Mesothelial cell of epicardium (in vitro differentiated cells): ENCODE measurements at places on chromosomes 6 and 20. TPM values are rescaled to one million over a fixed set of nuclear protein-coding genes. Genes with fewer than 3 reads are reported as not detected.
A peak's percentile ranks its signal among the peaks of the same experiment; 100 is the strongest.

DNA sequence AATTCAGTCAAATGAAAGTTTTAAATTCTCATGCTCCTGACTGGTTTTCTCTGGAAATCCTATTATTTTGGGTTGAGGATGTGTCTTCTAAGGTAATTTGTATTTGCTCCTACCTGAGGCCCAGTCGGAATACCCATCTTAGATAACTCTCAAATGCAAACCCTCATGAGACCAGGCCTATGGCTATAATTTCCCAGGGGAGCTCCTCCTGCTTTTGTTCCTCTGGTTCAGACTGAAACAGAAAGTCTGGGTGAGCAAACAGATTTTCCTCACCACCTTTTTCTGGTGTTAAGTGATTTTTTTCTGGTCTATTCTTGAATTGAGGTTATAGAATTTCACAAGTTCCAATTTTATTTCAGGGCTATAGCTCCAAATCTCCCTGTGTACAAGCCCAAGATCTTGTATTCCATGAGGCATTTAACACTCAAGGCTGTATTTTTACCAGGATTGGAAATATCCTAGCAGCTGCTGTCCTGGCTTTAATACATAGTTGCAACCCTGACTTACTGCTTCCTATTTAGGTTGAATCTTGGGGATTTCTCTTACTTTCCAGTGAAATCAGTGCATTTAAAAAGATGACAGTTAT, 169.1 kb upstream of the PTCHD4 start:
- H3K4me3 ChIP-seq, result no peak overlapping the region
- DNase-seq, result no peak
- peaks cover 2% of the 10 kb centered on the region for H3K36me3 ChIP-seq
- H3K27me3 ChIP-seq, result peaks cover 6% of the 10 kb centered on the region

DNA sequence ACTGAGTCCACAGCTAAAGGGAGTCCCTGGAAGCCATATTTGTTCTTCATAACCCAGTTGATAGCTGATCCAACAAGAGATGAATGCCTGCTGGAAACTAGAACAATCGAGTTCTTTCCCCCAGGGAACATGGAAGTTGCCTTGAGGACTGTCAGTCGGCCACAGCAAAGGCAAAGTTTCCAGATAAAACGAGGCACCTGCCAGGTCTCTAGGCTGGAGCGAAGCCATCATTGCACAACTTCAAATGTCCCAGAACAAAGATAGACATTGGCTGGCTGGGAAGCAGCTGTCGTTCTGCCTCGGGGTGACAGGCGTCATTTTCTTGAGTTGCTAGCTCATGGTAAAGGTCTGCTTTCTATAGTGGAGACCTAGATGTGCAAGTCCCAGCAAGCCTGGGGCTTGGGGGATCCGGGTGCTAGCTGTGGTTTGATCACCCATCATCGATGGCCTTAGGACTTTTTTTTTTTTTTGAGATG, 184.4 kb upstream of the ZNF217 start:
- H3K27ac ChIP-seq, result no peak overlapping the region
- peaks cover 17% of the 10 kb centered on the region for H3K4me1 ChIP-seq
- no peak for DNase-seq
- no peaks in the 10 kb centered on the region for H3K27me3 ChIP-seq
- no peak overlapping the region for H3K4me3 ChIP-seq

DNA sequence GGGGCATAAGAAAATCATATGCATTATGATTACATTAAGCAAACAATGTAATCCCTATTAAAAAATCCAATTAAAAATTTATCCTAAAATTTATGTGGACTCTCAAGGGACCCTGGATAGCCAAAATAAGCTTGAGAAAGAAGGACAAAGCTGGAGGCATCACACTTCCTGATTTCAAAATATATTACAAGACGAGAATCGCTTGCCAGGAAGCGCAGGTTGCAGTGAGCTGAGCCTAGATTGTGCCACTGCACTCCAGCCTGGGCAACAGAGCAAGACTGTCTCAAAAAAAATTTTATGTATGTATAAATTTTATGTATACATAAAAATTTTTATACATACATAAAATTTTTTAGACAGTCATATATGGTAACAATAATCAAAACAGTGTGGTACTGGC, 48.5 kb upstream of the GCNT2 start:
- no peak for DNase-seq
- no peaks in the 10 kb centered on the region for H3K36me3 ChIP-seq
- no peaks in the 10 kb centered on the region for H3K27me3 ChIP-seq
- peaks cover 8% of the 10 kb centered on the region for H3K4me1 ChIP-seq
- no peak overlapping the region for H3K27ac ChIP-seq

NUS1 gene
- total RNA-seq, result 30.2 to 31.3 TPM (median 30.3 TPM) in 3 replicates

DNA sequence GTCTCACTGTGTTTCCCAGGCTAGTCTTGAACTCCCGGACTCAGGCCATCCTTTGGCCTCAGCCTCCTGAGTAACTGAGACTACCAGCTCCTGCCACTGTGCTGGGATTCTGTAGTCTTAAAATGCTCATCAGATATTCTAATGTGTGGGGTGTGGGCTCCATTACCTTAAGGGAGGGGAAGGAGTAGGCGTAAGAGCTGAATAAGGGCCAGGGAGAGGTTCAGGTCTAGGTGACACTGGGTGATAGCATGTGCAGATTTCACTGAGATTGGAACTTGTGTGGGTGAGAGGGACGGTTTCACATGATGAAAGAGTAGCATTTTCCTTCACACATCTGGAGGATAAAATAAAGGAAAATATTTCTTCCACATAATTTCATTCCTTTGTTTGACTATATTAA, 8.5 kb downstream of the AKAP12 start:
- H3K36me3 ChIP-seq, result peaks cover 21% of the 10 kb centered on the region
- H3K4me1 ChIP-seq, result peaks cover 71% of the 10 kb centered on the region
- DNase-seq, result no peak
- H3K27me3 ChIP-seq, result no peaks in the 10 kb centered on the region
- peak overlapping the region; percentile 85 for H3K27ac ChIP-seq
- no peak overlapping the region for H3K4me3 ChIP-seq

DNA sequence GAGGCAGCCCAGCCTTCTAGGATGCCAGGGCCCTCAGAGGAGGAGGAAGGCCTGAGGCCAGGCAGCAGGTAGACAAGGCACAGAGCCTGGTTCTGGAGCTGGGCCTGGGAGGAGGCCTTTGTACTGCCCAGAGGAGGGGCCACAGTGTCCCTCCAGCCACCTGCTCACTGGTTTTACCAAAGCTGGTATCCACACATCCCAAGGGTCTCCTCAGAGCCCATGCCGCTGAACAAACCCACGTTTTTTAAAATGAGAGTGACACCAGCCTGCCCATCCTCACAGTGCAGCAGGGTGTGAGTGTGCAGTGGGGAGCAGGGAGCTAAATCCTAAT, 162.7 kb downstream of the LY86 start:
- H3K27ac ChIP-seq, result no peak overlapping the region
- no peak for DNase-seq
- peaks cover 13% of the 10 kb centered on the region for H3K4me1 ChIP-seq
- no peaks in the 10 kb centered on the region for H3K36me3 ChIP-seq
- peaks cover 2% of the 10 kb centered on the region for H3K27me3 ChIP-seq
